ENCODE measurements at places on chromosomes 12 and 14. TPM values are rescaled to one million over a fixed set of nuclear protein-coding genes. Genes with fewer than 3 reads are reported as not detected.
A peak's percentile ranks its signal among the peaks of the same experiment; 100 is the strongest.

STAC3 gene
- polyA plus RNA-seq, result 5.1 TPM

GRIP1 gene
- 6.2 TPM for polyA plus RNA-seq

DNA sequence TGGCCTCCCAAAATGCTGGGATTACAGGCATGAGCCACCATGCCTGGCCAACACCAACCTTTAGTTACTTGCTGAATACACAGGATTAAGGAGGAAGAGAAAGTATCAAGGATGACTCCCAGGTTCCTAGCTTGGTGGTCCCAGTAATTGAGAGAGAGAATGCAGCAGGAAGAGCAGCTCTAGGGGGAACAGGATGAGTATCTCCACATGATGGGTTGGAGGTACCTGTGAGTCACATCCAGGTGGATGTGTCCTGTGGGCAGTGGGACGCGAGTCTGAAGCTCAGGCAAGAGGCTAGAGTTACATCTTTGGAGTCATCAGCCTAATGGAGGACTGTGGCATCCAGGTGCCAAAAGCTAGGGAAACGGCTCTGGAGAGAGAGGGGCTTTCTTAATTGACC, 47.1 kb downstream of the MDM2 start:
- no peaks in the 10 kb centered on the region for H3K27me3 ChIP-seq
- no peak overlapping the region for H3K27ac ChIP-seq
- H3K36me3 ChIP-seq, result peaks cover 41% of the 10 kb centered on the region
- no peak for DNase-seq
- no peaks in the 10 kb centered on the region for H3K4me1 ChIP-seq

RASSF8 gene
- 37.1 TPM for polyA plus RNA-seq

- DNase-seq, result no peak
- H3K4me3 ChIP-seq, result no peak overlapping the region
- H3K27ac ChIP-seq, result no peak overlapping the region
- no peaks in the 10 kb centered on the region for H3K36me3 ChIP-seq
- peaks cover 16% of the 10 kb centered on the region for H3K27me3 ChIP-seq
These were observed 8.8 kb downstream of the VSX2 start for GRCh38 chr14:74248017-74248416.

TMEM117 gene
- 7.1 TPM for polyA plus RNA-seq

- peaks cover 37% of the 10 kb centered on the region for H3K27me3 ChIP-seq
- H3K36me3 ChIP-seq, result no peaks in the 10 kb centered on the region
- no peaks in the 10 kb centered on the region for H3K4me1 ChIP-seq
- DNase-seq, result no peak
- no peak overlapping the region for H3K4me3 ChIP-seq
These were observed 211.6 kb downstream of the KIF26A start for GRCh38 chr14:104349950-104350349.

DNA sequence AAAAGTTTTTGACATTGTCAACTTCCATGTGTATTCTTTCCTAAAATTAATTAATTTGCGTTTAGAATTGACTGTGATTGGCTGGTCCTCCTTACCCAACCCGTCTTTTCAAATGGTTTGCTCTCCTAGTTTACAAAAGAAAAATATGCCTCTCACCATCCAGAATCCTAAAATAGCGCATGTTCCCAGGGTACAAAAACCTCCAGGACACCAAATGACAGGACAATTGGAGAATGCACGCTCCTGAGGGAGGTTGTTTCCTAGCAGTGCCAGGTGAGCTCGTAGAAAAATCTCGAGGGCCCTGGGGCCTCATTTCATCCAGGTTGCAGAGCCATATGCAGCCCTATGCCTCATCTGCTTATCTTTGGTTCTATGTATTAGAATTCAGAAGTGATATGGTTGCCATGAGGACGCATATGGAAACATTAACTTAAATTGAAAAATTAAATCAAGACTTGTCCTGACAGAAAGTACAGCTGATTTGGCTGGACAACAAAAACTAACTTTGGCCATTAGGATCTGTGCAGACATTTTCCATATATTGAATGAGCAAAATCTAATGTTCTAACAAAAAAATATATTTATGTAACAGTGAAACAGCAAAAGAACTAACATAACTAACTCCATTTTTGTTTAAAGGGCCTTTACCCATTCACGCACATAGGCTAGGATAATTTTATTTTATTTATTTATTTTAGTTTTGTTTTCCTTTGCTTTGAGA, 28.2 kb upstream of the EGLN3 start:
- no peaks in the 10 kb centered on the region for H3K27me3 ChIP-seq
- no peak overlapping the region for H3K4me3 ChIP-seq
- no peak for DNase-seq
- H3K36me3 ChIP-seq, result no peaks in the 10 kb centered on the region
- no peaks in the 10 kb centered on the region for H3K4me1 ChIP-seq

DNA sequence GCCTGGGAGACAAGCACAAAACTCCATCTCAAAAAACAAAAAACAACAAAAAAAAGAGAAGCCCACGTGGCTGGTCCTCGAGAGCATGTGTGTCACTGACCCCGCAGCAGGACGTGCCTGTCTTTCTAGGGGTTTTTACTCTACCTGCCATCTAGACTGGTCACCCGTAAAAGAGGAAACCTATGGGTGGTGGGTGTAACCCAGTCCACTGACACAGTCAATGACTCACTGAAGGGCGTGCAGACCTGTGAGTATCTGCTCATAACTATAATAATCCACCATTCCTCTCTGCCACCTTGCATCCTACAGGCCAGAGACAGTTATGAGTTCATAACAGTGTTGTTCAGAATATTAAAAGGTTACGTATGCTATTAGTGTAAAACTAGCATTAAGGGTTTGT, 4.6 kb downstream of the GOLGA3 start:
- H3K4me3 ChIP-seq, result no peak overlapping the region
- DNase-seq, result no peak
- peaks cover 80% of the 10 kb centered on the region for H3K36me3 ChIP-seq
- no peak overlapping the region for H3K27ac ChIP-seq
- H3K4me1 ChIP-seq, result peaks cover 5% of the 10 kb centered on the region

DNA sequence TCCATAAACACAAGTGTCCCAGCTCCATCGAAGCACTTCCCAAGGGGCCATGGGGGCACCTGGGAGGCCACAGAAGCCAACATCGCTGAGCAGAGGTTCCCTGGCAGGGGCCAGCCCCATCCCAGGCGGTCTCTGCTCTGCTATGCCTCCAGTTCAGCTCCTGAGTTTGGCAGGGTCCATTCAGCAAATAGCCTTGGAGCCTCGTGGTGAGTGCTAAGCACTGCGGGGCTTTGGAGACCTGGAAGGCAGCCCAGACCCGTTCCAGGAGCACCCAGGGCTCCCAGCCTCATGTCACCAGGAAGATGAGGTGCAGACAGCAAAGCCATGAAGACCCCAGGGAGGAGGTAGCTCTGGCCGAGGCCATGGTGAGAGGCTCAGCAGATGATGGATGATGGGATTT, 109.5 kb downstream of the LGMN start:
- H3K27me3 ChIP-seq, result no peaks in the 10 kb centered on the region
- H3K4me3 ChIP-seq, result no peak overlapping the region
- no peak for DNase-seq
- H3K36me3 ChIP-seq, result no peaks in the 10 kb centered on the region
- peaks cover 11% of the 10 kb centered on the region for H3K4me1 ChIP-seq
- H3K27ac ChIP-seq, result no peak overlapping the region

- peak overlapping the region; percentile 96 for H3K4me3 ChIP-seq
- peaks cover 67% of the 10 kb centered on the region for H3K4me1 ChIP-seq
- no peaks in the 10 kb centered on the region for H3K27me3 ChIP-seq
- peaks cover 28% of the 10 kb centered on the region for H3K36me3 ChIP-seq
These were observed 2.7 kb downstream of the ACTN1 start for GRCh38 chr14:68976160-68977067.

TDRD9 gene
- 1.2 TPM for polyA plus RNA-seq

ARL1 gene
- 124 TPM for polyA plus RNA-seq

DNA sequence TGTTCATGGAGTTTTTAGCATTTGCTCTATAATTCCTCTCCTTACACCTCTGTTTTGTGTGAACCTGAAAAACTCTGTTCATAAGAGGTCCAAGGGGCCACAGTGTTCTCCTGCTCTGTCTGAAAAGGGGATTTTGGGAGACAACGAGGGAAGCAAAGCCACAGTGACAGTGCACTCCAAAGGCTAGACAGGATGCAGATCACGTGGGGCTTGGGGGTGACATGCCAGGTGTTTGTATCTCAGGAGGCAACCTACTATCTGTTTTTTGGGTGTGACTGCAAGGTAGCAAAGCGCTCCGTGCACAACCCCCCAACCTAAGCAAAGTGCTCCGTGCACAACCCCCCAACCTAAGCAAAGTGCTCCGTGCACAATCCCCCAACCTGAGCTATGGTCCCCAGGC, 5.1 kb upstream of the CHD4 start:
- DNase-seq, result no peak
- H3K4me3 ChIP-seq, result no peak overlapping the region
- no peaks in the 10 kb centered on the region for H3K27me3 ChIP-seq
- H3K36me3 ChIP-seq, result no peaks in the 10 kb centered on the region

SIX4 gene
- 6.4 TPM for polyA plus RNA-seq

- H3K36me3 ChIP-seq, result no peaks in the 10 kb centered on the region
- no peak overlapping the region for H3K27ac ChIP-seq
- no peak for DNase-seq
- H3K4me1 ChIP-seq, result peaks cover 30% of the 10 kb centered on the region
These were observed 14.5 kb downstream of the PLEKHG3 start for GRCh38 chr14:64718762-64719161.

DNA sequence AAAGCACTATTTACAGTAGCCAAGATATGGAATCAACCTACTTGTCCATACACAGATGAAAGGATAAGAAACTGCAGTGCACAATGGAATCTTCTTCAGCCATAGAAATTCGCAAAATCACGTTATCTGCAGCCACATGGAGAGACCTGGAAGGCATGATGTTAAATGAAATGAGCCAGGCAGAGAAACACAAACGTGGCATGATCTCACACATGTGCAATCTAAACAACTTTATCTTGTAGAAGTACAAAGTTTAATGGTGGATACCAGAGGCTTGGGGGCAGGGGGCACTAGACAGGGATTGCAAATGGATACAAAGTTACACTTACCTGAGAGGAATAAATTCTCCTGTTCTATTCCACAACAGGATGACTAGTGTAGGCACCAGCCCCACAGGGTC, 24.1 kb downstream of the ASCL4 start:
- H3K27ac ChIP-seq, result no peak overlapping the region
- no peak for DNase-seq
- no peaks in the 10 kb centered on the region for H3K27me3 ChIP-seq
- no peak overlapping the region for H3K4me3 ChIP-seq

DNA sequence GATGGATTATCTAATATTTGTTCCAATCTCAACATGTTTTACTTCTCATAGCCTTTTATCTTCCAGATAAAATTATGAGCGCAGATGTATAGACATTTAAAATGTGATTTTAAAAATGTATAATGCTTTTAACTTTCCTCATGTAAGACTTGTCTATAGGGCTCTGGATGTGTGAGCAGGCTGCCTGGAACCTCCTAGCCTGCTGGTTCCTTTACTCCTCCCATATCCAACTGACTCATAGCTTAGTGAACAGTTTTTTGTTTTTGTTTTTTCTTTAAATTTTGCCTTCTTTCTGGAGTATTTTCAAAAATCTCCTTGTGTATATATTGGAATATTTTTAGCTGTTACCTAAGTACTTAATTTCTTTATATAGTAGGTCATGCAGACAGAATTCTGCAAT, 115.4 kb downstream of the PDE3A start:
- no peaks in the 10 kb centered on the region for H3K27me3 ChIP-seq
- no peak for DNase-seq
- H3K27ac ChIP-seq, result no peak overlapping the region
- no peaks in the 10 kb centered on the region for H3K36me3 ChIP-seq
- H3K4me1 ChIP-seq, result no peaks in the 10 kb centered on the region

All from left lung (tissue), 14 donors.